ENCODE measurements at places on chromosomes 11 and 22. TPM values are rescaled to one million over a fixed set of nuclear protein-coding genes. Genes with fewer than 3 reads are reported as not detected.

The NADSYN1 gene
- total RNA-seq: 129 TPM

The LGALS12 gene
- 0.59 TPM for total RNA-seq

The PGA3 gene
- not detected for total RNA-seq

DNA sequence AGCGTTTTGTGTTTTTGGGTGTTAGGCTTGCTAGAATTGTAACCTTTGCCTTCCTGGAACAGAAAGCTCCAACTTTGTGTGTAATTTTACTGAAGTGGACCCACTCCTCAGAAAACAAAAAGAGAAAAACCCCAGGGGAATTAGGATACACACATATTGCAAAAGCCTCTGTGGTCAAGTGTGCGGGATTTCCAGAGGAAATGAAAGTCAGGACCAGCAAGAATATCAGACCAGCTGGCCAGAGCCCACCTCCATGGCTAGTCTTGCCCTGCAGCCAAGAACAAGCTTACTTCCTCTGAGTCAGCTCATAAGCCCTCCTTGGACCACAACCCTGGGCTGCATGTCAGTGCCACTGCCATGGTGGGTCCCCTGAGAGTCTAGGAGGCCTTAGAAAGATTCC, 37.0 kb upstream of the FTH1 start:
- DNase-seq: peak; percentile 90
- peak overlapping the region; percentile 97 for H3K27ac ChIP-seq
- peak overlapping the region; percentile 57 for H3K4me3 ChIP-seq

GRCh38 chr11:65780770-65781151, at the start of gene AP5B1:
Gene AP5B1, minus strand, starts transcription at chr11:65780976. Its CDS starts 385 bp downstream, at chr11:65780591.
- peak; percentile 83 for DNase-seq
- H3K27me3 ChIP-seq: peaks cover 18% of the 10 kb centered on the region
- peak within 1 kb of the TSS; percentile 68 for H3K27ac ChIP-seq
- no peaks in the 10 kb centered on the region for H3K36me3 ChIP-seq
- peak within 1 kb of the TSS; percentile 88 for H3K4me3 ChIP-seq

GRCh38 chr22:30324014-30324730, 2.6 kb downstream of the TBC1D10A start:
- no peaks in the 10 kb centered on the region for H3K27me3 ChIP-seq
- no peaks in the 10 kb centered on the region for H3K36me3 ChIP-seq
- peak overlapping the region; percentile 65 for H3K27ac ChIP-seq
- H3K4me1 ChIP-seq: peaks cover 51% of the 10 kb centered on the region

- H3K4me1 ChIP-seq: no peaks in the 10 kb centered on the region
- no peak for DNase-seq
- H3K27me3 ChIP-seq: no peaks in the 10 kb centered on the region
- no peaks in the 10 kb centered on the region for H3K36me3 ChIP-seq
- H3K27ac ChIP-seq: no peak overlapping the region
Observed at GRCh38 chr11:5605849-5606248, 9.4 kb downstream of the TRIM6 start.

DNA sequence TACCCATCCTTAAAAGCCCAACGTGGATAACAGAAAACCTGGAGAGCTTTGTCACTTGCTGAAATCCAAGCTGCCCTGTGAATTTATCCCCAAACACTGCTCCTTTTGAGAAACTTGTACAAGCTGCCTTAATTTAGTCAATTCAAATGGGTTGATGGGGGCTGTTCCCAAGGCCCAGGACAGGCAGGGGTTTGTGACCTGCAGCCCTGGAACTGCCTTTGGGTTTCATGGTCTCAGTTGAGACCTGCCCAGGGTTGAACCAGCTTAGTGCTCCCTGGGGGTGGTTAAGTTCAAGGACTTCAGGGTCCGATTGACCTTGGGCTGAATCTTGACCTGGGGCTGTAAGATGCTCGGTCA, 112.1 kb upstream of the OR4B1 start:
- H3K4me3 ChIP-seq: no peak overlapping the region
- no peak overlapping the region for H3K27ac ChIP-seq
- DNase-seq: no peak
- peaks cover 58% of the 10 kb centered on the region for H3K4me1 ChIP-seq

- peak; percentile 25 for DNase-seq
- peaks cover 10% of the 10 kb centered on the region for H3K4me1 ChIP-seq
- no peaks in the 10 kb centered on the region for H3K36me3 ChIP-seq
- no peak overlapping the region for H3K4me3 ChIP-seq
- H3K27ac ChIP-seq: no peak overlapping the region
Observed at GRCh38 chr22:17963015-17963414, 61.3 kb downstream of the MICAL3 start.

Data from natural killer cell treated with Interleukin-12 subunit alpha and Interleukin-12 subunit beta and Interleukin-15 and Interleukin-18, amount 100 ng/mL, for 72 hours (primary cell).